Dermis blood vessel endothelial cell (primary cell): ENCODE measurements at places on chromosomes 2 and 18. TPM values are rescaled to one million over a fixed set of nuclear protein-coding genes. Genes with fewer than 3 reads are reported as not detected.

Gene SERPINB13
- total RNA-seq: not detected in 2 replicates

Gene FEV
- not detected in 2 replicates for total RNA-seq

Gene OST4
- 323 and 569 TPM in 2 replicates for total RNA-seq

Gene LIMS4
- 40.1 and 53.6 TPM in 2 replicates for total RNA-seq
